ENCODE measurements at places on chromosomes 7 and 10. TPM values are rescaled to one million over a fixed set of nuclear protein-coding genes. Genes with fewer than 3 reads are reported as not detected.
A peak's percentile ranks its signal among the peaks of the same experiment; 100 is the strongest.

GRCh38 chr10:95815133-95815532, 59.2 kb downstream of the ENTPD1 start:
- no peak for DNase-seq

DNA sequence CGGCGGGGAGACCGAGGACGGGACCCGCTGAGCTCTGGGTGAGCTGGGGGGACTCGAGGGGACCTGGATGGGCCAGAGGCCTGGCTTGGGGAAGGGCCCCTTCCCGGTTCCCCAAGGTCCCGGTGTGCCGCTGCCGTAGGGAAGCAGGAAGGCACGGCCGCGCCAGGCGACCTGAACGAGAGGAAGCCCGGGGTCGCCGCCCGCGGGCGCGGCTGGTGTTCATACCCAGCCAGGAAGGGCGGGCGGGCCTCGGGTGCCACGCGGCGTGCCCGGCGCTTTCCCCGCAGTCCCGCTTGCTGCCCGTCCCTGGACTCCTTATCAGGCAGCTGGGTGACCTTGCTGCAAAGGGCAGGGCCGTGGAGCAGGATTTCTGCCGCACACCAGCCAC, 38.0 kb downstream of the ZNF777 start:
- peak; percentile 26 for DNase-seq

DNA sequence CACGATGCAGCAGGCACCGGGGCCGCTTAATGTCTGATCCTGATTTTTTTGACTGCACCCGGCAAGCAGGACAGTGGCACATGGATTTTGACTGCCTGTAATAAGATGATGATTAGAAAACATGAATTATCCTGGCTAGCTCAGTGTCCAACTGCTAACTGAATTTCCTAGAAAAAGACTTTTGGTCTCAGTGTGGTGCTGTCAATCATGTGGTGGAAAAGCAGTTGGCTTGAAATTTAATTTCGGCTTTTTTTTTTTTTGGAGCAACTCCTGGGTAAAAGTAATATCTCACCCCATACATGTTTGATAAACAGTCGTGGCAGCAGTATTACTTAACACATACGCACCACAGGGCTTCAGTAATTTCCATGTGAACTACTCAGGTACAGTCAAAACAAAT, 227.7 kb downstream of the FANK1 start:
- DNase-seq, result peak; percentile 4

DNA sequence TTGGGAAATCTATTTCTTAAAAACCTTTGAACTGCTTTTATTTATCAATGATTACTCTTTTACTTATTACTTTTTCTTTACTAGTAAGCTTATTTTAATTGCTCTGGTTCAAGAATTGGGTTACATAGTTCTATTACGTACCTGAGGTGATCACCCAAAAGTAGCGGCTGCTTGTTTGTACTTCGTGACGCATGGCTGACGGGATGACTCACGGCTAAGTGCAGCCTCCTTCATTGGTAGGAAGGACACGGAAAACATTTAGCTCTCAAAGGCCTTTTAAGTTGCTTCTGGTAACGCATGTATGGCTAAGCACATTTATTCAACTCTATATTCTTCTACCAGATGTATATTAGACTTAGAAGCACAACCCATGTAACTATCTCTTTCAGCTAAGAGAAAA, 285.8 kb upstream of the SP4 start:
- no peak for DNase-seq

SPDYE11 gene
- not detected for total RNA-seq

- no peak for DNase-seq
Measured at GRCh38 chr7:19121977-19122588, 4.6 kb upstream of the TWIST1 start.

FRMPD2 gene
- total RNA-seq, result not detected

Data from colonic mucosa (tissue), 4 donors.